Adipocyte (in vitro differentiated cells): ENCODE measurements at places on chromosomes 11 and 22.

- no peak for DNase-seq
Measured at GRCh38 chr11:76625472-76626186, 44.9 kb downstream of the LRRC32 start.

GRCh38 chr11:96316869-96317268 is 26.1 kb downstream of the MAML2 start:
- peak; percentile 31 for DNase-seq

DNA sequence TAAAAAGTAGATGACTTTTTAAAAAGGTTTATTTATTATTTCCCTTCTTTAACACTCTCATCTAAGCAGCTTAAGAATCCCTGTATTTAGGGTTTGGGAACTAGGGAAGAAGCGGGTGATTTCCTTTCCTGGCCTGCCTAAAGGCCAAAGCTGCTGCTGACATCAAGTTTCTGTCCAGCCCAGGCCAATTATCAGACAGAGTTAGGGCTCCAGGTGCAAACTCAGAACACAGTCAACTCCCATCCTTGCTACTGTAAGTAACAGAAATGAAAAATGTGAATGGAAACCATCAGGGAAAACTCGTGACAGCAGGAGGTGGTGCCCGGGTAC is 108.9 kb downstream of the CCDC81 start:
- DNase-seq: no peak

DNA sequence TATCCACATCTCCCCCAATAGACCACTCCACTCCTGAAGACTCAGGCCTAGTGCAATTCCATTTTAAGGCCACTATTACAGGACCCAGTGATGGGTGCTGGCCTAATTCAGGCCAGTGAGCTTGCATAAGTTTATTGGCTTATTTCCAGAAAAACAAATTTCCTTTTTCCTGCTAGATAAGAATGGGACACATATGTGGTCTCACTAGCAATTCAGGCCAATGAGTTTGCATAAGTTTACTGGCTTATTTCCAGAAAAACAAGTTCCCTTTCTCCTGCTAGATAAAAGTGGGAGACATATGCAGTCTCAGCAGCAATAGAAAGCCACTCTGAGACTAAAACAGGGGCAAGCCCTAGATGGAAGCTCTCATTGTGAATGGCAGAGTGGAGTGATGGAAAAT is 22.4 kb downstream of the ADM start:
- peak; percentile 47 for DNase-seq

DNA sequence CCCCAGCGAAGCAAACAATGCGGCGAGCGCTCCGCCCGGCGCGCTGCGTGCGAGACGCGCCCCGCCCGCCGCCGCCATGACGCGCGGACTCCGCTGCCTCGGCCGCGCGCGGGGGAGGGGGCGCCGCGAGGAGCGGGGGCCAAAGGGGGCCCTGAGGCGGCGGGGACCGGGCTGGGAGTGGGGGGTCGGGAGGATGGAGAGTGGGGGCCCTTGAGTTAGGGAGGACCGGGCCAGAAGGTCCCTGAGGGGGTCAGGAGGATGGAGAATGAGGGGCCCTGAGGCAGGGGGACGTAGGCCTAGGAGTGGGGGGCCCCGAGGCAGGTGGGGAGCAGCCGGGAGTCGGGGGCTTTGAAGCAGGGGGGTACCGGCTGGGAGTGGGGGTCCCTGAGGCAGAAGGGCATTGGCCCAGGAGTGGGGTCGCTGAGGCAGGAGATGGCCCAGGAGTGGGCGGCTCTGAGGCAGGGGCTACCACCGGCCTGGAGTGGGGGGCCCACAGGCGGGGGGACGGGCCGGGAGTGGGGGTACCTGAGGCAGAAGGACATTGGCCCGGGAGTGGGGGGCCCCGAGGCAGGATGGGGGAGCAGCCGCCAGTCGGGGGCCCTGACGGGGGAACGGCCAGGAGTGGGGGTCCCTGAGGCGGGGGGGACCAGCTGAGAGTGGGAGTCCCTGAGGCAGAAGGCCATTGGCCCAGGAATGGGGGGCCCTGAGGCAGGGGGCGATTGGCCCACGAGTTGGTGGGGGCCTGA is at the start of gene BRD1:
BRD1 (minus strand) TSS at position 21 of the 746 bp plus-strand sequence. CDS start 3,556 bp downstream, outside the sequence.
- DNase-seq: peak; percentile 88

- peak; percentile 60 for DNase-seq
Measured at GRCh38 chr11:70608568-70609470, 210.5 kb downstream of the CTTN start.
